Activated CD8-positive, alpha-beta memory T cell treated with anti-CD3 and anti-CD28 coated beads, Interleukin-2, amount 10 ng/mL, durations not matched to agents 7 days and 5 days (primary cell): ENCODE measurements at places on chromosomes 13 and 19.

DNA sequence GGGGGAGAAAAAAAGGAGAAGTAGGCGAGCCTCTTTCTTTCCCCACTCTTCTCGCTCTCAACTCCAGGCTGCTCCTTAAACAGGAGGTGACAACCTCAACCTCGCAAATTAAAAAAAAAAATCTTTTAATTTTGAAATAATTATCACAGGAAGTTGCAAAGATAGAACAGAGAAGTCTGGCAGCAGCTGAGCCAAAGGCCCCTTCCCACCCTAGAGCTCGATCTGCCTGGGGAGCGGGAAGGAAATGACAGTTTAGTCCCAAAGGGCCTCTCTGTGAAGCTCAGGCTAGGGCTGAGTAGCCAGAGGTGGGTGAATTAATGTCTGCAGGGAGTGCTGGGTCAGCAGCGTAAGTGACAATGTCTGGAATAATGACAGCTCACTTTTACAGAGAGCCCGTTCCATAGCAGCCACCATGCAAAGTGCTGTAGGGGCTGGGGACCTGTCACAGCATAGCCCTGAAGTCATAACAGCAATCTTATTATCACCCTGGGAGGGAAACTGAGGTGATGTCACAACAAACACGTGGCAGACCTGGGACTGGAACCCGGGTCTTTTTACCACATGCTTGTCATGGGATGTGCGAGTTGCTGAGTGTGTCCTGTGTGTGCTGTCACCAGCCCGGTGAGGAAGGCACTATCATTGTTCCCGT is 8.8 kb upstream of the CD22 start:
- DNase-seq: no peak

- no peak for DNase-seq
Measured at GRCh38 chr13:112635323-112635722, 47.4 kb upstream of the TUBGCP3 start.

GRCh38 chr19:17671906-17672305 is 16.2 kb downstream of the UNC13A start:
- no peak for DNase-seq

GRCh38 chr19:38293281-38293680 is 10.8 kb upstream of the C19orf33 start:
- DNase-seq: no peak

GRCh38 chr13:113981611-113982295 is 7.9 kb upstream of the C13orf46 start:
- DNase-seq: no peak

- DNase-seq: no peak
Measured at GRCh38 chr19:38836983-38837626, 5.5 kb upstream of the ECH1 start.

DNA sequence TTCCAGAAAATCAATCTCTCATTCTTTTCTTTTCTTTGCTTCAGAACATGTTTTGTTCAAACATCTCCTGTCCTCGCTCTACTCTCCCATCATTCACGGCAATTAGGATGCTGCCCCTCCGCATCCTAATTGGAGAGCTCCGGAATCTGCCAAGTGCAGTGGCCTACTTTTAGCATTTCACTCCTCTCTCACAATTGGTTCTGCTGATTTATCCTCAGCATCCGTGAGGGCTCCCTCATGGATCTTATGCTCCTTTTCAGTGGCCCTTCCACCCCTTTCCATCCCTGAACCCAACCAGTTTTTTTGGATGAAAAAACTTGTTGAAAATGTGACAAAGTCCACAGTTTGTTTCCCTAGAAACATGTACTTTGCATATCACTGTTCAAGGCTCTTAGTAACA is 22.4 kb downstream of the AMER2 start:
- DNase-seq: no peak

DNA sequence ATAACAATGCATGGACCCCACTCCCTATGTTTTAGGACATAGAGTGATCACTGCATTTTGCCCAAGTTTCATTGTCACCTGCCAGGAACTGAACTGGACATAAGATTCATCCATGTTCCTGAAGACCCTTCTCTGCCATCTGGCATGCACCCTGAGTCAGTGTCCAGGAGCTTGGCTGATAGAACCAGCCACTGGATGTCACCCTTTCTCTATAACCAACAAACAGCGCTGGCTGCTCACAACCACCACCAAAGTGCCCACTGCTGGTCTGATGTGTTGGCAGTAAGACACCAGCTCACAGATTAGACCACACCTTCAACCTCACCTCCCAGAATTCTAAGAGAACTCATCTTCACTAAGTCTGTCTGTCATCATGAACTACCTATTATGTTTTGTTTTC is 333.4 kb downstream of the ITGBL1 start:
- no peak for DNase-seq

DNA sequence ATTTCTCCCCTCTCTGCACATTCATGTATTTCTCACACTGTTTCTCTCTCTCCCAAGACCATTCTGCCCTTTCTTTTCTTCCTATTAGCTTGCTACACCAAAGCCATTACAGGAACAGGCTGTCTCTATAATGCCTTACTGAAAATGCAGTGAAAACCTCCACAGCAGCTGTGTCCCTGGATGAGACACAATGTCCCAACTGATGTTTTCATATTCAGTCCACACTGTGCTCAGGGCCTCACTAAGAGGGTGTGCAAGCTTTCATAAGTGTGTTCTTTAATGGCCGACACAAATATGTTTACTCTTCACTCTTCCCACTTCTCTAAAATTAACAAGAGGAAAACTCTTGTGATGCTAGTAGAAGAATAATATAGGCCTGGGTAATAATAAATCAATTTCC is 163.4 kb downstream of the KCTD12 start:
- DNase-seq: no peak

DNA sequence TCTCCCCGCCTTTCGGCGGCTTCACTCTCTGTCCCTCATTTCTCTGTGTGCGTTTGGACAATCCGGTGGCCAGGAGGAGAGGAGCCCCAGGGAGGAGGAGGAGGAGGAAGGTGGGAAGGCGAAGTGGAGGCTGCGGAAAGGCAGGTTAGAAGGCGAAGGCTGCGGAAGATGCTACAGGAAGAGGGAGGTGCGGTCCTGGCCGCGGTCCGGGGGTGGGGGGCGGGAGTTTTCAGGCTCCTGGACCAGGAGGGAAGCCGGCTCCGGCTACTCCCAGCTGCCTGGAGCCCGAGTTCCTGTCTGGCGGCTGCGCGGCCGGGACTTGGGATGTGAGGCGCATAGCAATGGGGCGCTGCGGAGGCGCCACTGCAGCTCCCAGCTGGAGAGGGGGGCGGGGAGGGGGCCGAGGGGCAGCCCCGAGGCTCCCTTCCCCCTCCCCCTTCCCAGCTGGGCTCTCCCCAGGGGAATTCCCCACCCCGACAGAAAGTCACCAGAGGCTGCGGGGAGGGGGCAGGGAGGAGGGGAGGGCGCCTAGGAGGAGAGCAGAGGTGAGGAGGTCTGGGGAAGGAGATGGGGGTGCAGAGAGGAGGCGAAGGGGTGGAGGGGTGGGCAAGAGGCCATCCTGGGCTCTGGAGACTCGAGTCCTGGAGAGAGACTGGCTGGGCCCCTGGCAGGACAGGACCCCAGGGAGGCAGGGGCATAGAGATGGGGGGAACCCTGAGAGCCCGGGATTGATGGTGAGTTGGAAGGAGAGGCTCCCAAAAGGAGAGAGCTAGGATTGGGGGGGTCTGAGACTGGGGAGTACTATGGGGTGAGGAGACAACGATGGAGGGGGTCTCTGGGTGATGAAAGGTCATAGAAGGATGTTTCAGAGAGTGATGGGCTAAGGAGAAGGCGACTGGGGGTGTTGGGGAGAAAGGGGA is 2.0 kb downstream of the LRRC4B start:
- no peak for DNase-seq

DNA sequence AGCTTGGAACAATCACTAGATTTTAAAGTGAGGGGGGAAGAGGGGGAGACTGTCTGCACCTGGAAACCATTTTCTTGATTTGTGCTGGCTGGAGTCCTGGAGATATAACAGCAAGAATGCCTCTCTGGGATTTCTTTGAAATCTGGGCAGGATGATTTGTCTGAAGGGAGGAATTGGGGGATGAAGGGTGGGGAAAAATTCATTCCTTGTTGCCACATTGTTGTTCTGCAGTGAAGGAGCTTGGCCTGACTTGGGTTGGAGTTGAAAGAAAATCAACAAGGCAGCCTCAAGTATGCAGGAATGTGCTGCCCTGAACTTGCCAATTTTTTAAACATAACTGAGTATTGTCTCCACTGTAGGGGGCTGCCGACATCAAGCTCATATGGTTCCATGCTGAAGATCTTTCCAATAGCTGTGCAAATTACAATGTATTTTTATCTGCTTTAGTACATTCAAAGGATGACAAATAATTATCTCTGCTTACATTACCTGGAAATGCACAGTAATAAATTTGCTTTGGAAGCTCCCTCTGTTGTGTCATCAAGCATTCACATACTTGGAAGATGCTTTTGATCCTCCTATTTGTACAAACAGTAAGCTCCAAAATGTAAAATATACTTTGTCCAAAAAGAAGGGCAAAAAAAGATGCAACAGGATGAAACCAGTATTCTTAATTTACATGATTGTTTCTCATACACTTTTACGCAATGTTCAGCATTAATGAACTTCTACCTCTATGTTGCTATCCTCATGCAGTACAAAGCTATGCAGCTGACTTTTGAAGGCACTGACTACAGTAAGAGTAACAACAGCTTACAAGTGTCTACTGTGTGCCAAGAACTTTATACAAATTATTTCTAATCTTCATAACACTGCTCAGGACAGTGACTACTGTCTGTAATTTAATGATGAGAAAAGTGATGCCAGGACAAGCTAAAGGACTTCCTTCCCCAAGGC is 627.9 kb upstream of the KLF12 start:
- no peak for DNase-seq

DNA sequence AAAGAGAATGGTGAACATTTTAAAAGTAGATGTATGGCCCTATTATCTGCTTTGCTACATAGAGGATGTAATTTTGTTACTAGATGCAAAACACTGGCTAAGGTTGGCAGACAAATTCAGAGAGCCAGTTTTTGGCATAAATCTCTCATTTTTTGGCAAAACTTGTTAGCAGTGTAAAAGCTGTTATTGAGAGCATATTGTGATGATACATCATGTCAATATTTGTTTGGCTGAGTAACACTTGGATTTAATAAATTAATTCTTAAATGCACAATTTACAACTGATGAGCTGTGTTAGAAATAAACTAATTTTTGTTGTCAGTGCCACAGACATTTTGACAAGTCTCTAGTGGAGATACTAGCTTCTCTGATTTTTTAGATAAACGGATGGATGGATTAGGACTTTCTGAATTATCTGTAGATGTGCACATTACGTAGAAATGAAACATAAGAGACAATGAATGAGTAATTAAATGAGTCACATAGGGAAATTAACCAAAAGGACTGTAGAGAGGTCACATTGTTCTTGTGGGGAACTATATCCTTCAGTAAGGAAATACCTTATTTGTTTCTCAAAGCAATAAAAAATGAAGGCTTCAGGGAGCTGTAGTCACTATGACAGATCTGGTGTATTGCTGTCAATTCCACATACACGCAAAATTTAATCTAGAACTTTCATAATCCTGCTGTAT is 17.4 kb downstream of the UFM1 start:
- DNase-seq: no peak

DNA sequence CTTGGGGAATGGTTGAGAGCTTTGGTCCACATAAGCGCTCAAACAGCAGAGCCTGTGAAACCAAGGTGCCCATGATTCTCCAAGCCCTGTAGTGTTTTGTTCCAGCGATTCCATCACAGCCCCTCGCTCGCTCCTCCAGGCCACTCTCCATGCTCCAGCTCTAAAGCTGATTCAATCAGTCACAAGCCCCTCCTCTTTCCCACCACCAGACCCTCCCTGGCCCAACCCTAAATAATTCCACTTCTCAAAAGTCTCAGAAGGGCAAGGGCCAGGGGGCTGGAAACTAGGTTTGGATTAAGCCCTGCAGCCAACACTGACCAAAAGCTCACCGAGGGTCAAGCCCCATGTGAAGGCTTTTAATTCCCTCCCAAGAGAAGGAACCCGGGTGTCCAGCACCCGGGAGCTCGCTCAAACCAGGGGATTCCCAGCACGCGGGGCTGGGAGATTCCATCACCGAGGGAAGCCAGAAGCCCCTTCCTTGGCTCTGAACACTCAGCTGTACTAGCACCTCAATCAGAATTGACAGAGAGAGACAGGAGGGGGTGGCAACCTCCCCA is 1.5 kb downstream of the ZNF296 start:
- DNase-seq: no peak

DNA sequence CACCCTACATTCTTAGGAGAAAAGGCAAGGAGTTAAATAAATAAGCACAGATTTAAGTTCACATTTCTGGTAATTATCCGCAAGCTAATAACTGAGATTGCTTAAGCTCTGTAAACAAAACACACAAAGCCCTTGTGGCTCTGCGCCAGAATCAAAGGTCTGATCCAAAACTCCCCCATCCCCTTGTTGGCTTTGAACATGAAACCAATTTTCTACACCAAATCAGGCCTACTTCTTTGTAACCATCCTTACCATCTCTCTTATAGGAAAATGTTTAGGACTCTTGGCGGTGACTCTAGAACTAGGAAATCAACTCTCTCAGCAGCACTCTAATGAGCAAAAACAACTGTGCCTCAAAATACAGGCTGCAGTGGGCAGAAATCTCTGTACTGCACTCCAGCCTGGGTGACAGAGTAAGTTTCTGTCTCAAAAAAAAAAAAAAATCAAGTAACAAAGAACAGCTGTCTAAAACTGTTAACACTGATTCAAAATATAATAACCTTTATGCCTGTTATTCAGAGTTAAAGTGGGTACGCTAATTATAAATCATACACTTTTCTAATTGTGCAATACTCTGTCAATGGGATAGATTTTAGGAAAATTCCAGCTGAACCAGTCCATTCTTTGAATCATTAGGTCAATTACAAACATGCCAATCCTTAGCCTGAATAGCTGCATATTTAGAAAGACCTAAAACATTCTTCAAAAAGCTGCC is 25.8 kb downstream of the ABCC4 start:
- no peak for DNase-seq

DNA sequence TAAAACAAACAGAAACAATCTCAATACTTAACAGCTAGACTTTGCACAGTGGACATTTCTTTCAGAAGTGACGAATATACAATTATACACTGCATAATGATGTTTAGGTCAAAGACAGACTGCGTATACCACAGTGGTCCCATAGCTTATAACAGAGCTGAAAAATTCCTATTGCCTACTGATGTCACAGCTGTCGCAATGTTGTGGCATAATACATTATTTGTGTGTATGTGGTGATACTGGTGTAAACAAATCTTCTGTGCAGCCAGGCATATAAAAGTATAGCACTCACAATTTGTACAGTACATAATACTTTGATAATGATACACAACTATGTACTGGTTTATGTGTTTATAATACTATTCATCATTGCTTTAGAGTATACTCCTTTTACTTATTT is 116.7 kb downstream of the TNFRSF19 start:
- DNase-seq: no peak

- DNase-seq: no peak
Measured at GRCh38 chr19:11552666-11553372, 6.2 kb downstream of the ELOF1 start.

- DNase-seq: no peak
Measured at GRCh38 chr19:51351266-51351990, 9.5 kb upstream of the VSIG10L start.

DNA sequence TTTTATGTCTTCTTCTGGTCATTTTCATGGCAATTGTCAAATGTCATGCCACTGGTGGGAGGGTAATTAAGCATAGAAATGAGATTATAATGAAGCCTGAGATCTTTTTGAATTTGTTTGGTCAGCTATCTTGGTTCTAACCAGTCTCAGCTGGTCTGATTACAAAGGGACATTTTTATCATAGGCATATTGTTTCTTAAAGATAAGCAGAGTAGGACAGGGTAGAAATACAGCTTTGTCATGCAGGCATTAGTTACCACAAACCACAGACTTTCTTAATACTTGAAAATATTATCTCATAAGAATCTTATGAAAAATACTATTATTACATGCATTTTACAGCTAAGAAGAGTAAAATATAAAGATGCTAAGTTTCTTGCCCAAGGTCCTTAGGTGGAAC is 1761.5 kb downstream of the PCDH9 start:
- no peak for DNase-seq
